ENCODE measurements at places on chromosomes 12 and 14. TPM values are rescaled to one million over a fixed set of nuclear protein-coding genes. Genes with fewer than 3 reads are reported as not detected.
A peak's percentile ranks its signal among the peaks of the same experiment; 100 is the strongest.

The IGF1 gene
- 44.0 TPM for total RNA-seq

DNA sequence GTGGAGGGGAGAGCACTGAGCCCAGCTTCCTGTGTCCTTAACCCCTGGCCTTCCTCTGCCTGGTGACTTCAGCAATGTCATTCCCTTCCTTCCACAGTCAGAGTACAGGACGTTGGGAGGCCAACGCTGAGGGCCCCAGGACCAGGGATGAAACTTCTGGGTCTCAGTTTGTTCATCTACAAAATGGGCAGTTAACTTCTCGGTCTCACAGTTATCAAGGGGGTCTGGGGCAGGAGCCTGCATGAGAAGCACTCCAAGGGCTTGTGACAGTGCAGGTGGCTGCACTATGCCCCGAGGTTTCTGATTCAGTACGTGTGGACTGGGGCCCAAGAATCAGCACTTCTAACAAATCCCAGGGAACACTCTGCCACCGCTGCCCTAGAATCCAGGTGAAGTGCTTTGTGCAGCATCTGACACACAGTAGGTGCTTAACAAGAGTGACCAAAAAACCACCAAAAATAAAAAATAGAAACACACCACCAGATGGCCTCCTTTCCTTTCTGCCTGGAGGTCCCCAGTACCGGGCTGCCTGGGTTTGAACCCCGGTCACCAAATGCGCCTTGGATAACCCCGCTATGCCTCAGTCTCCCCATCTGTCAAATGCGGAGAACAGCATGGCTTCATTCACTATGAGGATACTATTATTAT is 80.4 kb downstream of the RFLNA start:
- no peak for DNase-seq
- no peaks in the 10 kb centered on the region for H3K27me3 ChIP-seq
- H3K36me3 ChIP-seq, result peaks cover 49% of the 10 kb centered on the region
- H3K27ac ChIP-seq, result no peak overlapping the region
- peaks cover 15% of the 10 kb centered on the region for H3K4me1 ChIP-seq
- no peak overlapping the region for H3K4me3 ChIP-seq

DNA sequence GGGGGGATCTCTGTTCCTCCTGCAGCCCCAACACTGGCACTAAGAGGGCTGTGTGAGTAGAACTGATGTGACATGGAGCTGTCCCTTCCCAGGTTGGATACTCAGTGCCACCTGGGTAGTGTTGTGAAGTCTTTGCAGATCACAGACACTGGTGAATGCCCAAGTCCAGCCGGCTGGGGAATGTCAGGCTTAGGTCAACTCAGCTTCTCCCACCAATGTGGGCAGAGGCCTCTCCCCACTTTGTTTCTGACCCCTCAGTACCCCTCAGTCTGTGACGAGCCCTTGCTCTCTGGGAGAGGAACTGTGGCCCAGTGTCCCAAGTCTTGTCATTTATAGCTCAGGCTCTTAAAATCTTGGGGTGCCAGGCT is 11.3 kb downstream of the SLC25A29 start:
- no peaks in the 10 kb centered on the region for H3K27me3 ChIP-seq
- no peak overlapping the region for H3K4me3 ChIP-seq
- peak overlapping the region; percentile 45 for H3K27ac ChIP-seq
- DNase-seq, result no peak

The EDDM3A gene
- not detected for total RNA-seq

The ITPK1 gene
- 85.0 TPM for total RNA-seq

DNA sequence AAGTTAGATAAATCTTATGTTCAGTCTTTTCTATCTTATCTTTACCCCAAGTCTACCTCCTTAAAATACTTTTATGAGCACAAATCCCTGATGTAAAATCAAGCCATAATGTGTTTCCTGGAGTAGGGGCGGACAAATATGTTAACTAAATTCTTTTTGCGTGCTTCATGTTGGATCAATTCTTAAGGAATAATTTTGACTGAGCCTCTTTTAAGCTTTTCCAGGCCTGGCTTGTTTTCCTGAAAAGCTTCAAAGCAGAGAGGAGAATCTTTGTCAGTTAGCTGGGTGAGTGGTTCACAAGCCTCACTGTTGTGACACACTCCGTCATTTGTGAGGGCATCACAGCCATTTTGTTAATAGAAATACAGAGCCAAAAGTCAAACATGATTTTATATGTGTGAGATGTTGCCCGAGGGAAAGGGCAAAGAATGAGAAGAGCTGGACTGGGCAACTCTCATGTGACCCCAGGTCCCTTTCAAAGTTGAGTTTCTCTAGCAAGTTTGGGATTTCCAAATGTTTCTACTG is 468.9 kb downstream of the RGS6 start:
- no peaks in the 10 kb centered on the region for H3K27me3 ChIP-seq
- H3K4me1 ChIP-seq, result no peaks in the 10 kb centered on the region
- H3K4me3 ChIP-seq, result no peak overlapping the region
- no peaks in the 10 kb centered on the region for H3K36me3 ChIP-seq

DNA sequence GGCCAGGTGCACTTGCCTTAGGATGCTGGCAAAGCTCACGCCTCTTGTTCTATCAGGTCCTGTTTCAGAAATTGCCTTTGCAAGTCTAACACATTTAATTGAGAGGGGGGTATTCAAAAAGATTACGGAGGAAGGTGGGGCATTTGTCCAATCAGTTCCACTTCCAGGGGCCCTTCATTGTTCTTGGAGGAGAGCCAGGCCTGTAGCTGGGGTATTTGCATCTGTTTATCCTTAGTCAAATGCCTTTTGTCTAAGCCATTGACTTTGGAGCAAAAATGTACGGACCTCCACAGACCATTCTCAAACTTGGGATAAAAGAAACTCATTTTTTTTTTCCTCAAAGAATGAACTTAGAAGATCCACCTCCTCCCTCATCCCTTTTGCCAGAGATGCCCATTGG is 582.0 kb downstream of the BCL11B start:
- H3K27me3 ChIP-seq, result no peaks in the 10 kb centered on the region
- H3K4me3 ChIP-seq, result no peak overlapping the region
- no peak for DNase-seq
- no peaks in the 10 kb centered on the region for H3K4me1 ChIP-seq
- no peaks in the 10 kb centered on the region for H3K36me3 ChIP-seq
- no peak overlapping the region for H3K27ac ChIP-seq

DNA sequence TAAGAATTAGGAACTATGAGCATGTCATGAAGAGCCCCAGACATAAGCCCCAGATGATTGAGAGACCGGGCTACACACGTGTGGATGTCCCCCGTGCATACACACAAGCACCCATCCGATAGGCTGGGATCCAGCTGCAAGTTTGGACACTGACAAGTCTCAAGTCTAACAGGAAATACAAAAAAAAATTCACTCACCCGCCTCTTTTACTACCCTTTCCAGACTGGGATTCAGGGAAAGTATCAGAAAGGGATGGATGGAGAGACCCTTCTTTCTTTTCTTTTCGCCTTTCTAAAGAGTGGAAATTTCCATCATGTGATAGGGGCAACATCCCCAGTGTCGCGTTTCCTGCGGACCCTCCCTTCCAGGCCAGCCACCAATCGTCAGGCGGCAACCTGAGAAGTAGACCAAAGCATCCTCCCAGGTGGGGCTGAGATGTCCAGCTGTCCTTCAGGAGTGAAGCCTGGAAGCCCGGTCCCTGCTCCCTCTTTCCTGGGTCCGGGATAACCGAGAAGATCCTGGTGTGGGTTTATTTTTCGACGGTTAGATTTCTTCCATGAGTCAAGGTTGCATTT is 6.4 kb upstream of the SLC38A4 start:
- no peaks in the 10 kb centered on the region for H3K27me3 ChIP-seq
- peaks cover 15% of the 10 kb centered on the region for H3K4me1 ChIP-seq
- H3K36me3 ChIP-seq, result no peaks in the 10 kb centered on the region
- no peak for DNase-seq
- H3K27ac ChIP-seq, result no peak overlapping the region
- peak overlapping the region; percentile 70 for H3K4me3 ChIP-seq

DNA sequence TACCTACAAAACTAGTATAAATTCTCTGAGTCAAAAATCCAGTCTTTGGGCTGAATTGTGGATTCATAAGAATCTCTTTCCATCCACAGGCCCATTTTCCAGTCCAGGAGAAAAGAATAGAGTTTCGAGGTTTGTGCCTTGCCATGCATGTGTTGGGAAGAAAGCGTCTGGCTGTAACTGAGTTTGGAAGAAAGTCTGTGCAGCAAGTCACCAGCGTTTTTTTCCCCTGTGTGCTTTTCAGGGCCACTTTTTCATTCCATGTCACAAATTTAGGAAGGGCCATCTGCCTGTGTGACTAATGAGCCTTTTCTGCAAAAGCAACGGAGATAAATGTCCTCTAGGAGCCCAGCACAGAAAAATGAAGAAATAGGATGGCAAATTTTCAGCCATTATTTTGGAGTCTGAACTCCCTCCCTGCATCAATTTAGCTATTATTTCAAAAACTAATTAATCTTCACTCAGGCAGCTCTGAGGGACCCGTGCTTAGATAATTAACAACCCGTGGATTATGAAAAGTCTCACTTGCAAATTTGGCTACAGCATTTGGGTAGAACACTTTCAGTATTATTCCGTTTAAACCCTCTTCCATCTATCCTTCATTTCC is 261.5 kb downstream of the SUDS3 start:
- H3K4me3 ChIP-seq, result no peak overlapping the region
- no peaks in the 10 kb centered on the region for H3K27me3 ChIP-seq
- H3K27ac ChIP-seq, result no peak overlapping the region
- no peaks in the 10 kb centered on the region for H3K4me1 ChIP-seq

- H3K4me1 ChIP-seq, result no peaks in the 10 kb centered on the region
- no peaks in the 10 kb centered on the region for H3K27me3 ChIP-seq
- H3K27ac ChIP-seq, result no peak overlapping the region
- H3K36me3 ChIP-seq, result no peaks in the 10 kb centered on the region
Measured at GRCh38 chr14:96064866-96065265, 25.7 kb downstream of the C14orf132 start.

The SLC41A2 gene
- total RNA-seq, result 67.1 TPM

The KCNK13 gene
- 0.92 TPM for total RNA-seq

The RPGRIP1 gene
- not detected for total RNA-seq

- DNase-seq, result no peak
- H3K27me3 ChIP-seq, result no peaks in the 10 kb centered on the region
- H3K4me1 ChIP-seq, result peaks cover 5% of the 10 kb centered on the region
- H3K4me3 ChIP-seq, result no peak overlapping the region
Measured at GRCh38 chr12:59452259-59452658, 143.6 kb upstream of the SLC16A7 start.

The IFNG-AS1 gene
- not detected for total RNA-seq

The GPRC5D gene
- not detected for total RNA-seq

- no peak for DNase-seq
- no peaks in the 10 kb centered on the region for H3K4me1 ChIP-seq
- H3K27ac ChIP-seq, result no peak overlapping the region
- no peaks in the 10 kb centered on the region for H3K36me3 ChIP-seq
- H3K4me3 ChIP-seq, result no peak overlapping the region
Measured at GRCh38 chr14:24070285-24071143, 848 bp upstream of the CPNE6 start.

Measured in thoracic aorta (tissue), 2 donors.